ENCODE measurements at places on chromosomes 2 and 18. TPM values are rescaled to one million over a fixed set of nuclear protein-coding genes. Genes with fewer than 3 reads are reported as not detected.

Gene INO80D
- 1.8 TPM for total RNA-seq

Gene ZNF532
- 25.3 TPM for total RNA-seq

Gene UPP2
- not detected for total RNA-seq

Gene CNTNAP5
- not detected for total RNA-seq

Gene CYTIP
- total RNA-seq: not detected

Gene POTEI
- total RNA-seq: not detected

Measured in A549 treated with ZK216348 at 1 μM for 4 hours (cell line).